ENCODE measurements at places on chromosomes 1 and 21.

- no peak for DNase-seq
These were observed 39.6 kb upstream of the LBR start for GRCh38 chr1:225467193-225468020.

- DNase-seq = no peak
These were observed 16.7 kb downstream of the DDX59 start for GRCh38 chr1:200653022-200653462.

- DNase-seq = no peak
These were observed 52.0 kb downstream of the HLCS start for GRCh38 chr21:36914244-36915013.

DNA sequence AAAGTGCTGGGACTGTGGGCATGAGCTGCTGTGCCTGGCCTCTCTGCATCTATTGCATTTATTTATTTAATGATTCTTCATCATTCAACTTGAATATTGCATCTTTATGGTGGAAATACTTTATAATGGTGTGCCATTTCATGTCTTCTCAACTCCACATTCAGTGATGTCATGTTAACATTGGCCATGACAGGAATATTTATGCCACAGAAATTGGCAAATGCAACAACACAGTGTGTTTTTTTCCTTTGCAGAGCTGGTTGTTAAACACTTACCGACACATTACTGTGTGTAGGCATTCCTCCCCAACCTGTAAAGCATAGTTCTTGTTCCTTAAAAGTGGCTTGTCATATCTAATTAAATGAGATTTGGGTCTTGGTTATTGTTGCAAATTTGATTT is 57.4 kb upstream of the WDR26 start:
- DNase-seq = no peak

GRCh38 chr1:37423810-37424209 is 50.6 kb upstream of the ZC3H12A start:
- no peak for DNase-seq

DNA sequence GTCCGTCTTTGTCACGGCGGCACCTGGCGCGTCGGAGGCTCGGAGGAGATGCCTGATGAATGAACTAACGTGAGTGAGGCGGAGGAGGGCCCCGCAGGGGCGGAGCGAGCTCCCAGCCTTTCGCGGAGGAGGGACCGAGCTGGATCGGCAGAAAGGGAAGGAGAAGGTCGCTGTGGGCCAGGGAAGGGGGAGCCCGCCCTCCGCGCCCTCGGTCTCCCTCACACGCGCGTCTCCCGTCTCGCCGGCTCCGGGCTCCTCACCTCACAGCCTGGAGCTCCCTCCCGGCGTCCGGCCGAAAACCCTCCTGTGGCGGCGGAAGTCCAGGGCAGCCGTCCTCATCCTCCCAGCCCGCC is 519 bp downstream of the ZNF496 start:
- DNase-seq = peak; percentile 90

GRCh38 chr1:29056256-29056655 is 67.4 kb downstream of the TMEM200B start:
- DNase-seq = no peak

GRCh38 chr1:59767119-59767518 is 47.6 kb upstream of the HOOK1 start:
- DNase-seq = peak; percentile 42

DNA sequence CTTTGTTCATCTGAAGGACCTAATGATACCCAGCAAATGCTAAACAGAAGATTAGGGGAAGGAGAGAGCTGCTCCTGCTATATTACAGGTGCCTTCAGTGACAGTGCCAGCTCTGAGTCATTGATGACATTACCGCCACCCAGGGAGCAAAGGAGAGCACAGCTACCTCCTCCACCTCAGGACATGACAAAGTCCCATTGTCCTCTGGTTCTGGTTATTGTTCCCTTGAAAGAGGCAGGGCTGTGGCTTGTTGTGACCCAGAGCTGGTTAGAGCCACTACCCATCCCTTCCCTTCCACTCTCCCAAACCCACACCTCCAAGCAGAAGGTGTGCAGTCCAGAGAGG is 363.5 kb upstream of the DUSP10 start:
- DNase-seq = no peak

- DNase-seq = peak; percentile 92
These were observed 14.4 kb upstream of the NOS1AP start for GRCh38 chr1:162055062-162055461.

GRCh38 chr21:32533053-32533452 is 52.3 kb downstream of the TCP10L start:
- no peak for DNase-seq

DNA sequence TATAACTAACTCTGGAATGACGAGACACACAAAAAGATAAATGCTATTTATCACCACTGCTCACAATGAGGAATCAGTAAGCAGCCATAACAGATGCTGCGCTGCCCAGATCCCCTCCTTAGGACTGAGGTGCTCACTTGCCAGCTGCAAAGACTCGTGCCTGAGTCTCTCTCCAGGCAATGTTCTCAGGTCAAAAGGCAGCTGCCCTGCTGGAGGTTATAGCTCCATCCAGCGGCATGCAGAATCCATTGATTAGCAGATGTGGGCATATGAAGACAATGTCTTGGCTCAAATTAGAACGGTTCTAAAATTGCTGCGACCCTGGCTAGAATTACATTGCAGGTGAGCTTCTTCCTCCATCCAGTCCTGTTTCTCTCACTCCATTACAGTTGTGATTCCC is 328.2 kb upstream of the CHRM3 start:
- no peak for DNase-seq

DNA sequence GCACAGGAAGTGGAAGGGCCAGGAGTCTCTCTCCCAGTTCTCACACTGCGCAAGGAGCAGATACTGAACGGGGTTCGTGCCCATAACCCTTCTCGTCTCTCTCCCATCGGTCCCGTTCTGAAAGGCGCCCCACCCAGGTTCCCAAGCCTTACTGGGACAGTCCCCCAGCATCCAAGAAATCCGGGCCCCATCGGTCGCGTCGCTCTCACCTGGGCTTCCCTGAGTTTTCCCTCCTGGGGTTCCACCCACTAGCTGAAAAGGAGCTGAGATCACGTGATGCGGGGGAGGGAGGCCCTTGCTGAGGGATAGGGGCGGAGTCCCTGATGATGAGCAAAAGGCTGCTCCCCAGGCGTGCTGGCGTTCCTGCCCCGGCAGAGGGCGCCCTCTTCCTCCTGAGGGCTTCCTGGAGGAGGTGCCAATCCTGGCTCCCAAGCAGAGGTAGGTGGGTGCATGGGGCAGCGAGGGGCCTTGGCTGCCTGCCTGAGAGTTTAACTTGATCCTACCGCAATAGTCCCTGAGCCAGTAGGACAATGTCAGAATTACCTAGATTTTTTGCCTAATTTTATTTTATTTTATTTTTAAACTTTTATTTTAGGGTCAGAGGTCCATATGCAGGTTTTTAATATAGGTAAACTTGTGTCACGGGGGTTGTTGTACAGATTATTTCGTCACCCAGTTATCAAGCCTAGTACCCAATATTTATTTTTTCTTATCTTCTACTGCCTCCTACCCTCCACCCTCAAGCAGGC is at the start of gene SPOCD1:
TSS of gene SPOCD1 (minus strand) at position 271 of the 749 bp plus-strand sequence. CDS start 689 bp downstream, outside the sequence.
- DNase-seq = peak; percentile 85
